B cell (primary cell): ENCODE measurements at places on chromosomes 16 and 17. TPM values are rescaled to one million over a fixed set of nuclear protein-coding genes. Genes with fewer than 3 reads are reported as not detected.
A peak's percentile ranks its signal among the peaks of the same experiment; 100 is the strongest.

Gene LITAFD
- total RNA-seq, result not detected in 2 replicates

- no peak for DNase-seq
- peaks cover 19% of the 10 kb centered on the region for H3K36me3 ChIP-seq
- no peak overlapping the region for H3K4me3 ChIP-seq
- H3K27me3 ChIP-seq, result no peaks in the 10 kb centered on the region
Measured at GRCh38 chr17:31902693-31903092, 1.2 kb upstream of the UTP6 start.

DNA sequence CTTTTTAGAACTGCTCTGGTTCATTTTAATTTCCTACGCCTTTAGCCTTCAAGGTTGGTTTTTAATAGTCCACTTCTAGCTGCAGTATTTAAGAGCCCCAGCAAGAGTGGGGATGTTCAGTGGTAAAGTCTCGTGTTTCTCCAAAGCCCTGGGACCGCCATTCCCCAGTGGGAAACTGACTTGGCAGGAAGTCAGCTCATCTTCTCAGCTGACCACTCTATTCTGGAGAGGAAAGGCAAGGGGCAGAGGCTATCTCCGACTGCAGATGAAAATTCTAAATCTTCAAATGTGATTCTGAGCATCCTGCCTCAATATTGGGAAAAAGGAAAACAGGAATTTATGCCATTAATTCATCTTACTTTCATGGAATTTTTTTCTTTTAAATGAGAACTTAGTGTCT, 35.5 kb downstream of the HS3ST3B1 start:
- H3K4me1 ChIP-seq, result peaks cover 6% of the 10 kb centered on the region
- no peak for DNase-seq
- H3K27me3 ChIP-seq, result no peaks in the 10 kb centered on the region
- no peaks in the 10 kb centered on the region for H3K36me3 ChIP-seq
- H3K27ac ChIP-seq, result no peak overlapping the region

Gene CCL18
- total RNA-seq, result not detected in 2 replicates

- peaks cover 5% of the 10 kb centered on the region for H3K4me1 ChIP-seq
- no peak overlapping the region for H3K4me3 ChIP-seq
- no peaks in the 10 kb centered on the region for H3K36me3 ChIP-seq
Measured at GRCh38 chr17:12027658-12028057, 7.0 kb downstream of the MAP2K4 start.

DNA sequence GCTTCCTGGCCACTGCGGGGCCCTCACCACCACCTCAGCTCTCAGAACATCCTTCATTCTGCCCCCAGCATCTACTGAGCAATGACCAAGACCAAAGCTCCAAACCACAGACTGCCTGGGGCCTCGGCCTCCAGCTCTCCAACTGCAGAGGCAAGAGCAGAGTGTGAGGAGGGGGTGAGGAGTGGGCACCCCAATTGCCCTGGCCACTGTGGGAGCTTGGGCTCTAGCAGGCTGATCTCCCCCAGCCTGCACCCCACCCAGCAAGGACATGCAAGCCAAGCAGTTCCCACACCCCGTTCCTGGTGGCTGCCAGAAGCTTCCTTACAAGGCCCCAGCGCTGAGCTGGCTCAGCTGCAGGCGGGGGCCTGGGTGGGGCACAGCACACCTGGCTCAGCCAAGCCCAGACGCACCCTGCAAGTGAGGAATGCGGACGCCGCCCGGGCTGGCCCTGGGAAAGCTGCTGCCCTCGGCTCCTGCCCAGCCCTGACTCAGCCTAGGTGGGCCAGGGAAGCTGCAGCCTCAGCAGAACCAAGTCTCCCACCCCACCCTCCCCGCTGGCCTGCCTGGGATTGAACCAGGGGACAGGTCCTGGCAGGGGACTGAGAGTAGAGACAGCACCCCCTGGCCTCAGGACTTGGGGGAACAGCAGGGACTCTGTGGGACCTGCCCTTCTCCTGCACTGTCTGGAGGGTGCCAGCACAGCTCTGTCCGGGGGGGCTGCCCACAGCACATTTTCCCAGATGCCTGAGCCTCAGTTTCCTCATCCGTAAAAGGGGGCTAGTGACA, 29.7 kb upstream of the KRT17 start:
- no peak for DNase-seq
- H3K4me1 ChIP-seq, result peaks cover 3% of the 10 kb centered on the region
- H3K27me3 ChIP-seq, result no peaks in the 10 kb centered on the region
- H3K36me3 ChIP-seq, result no peaks in the 10 kb centered on the region
- H3K27ac ChIP-seq, result no peak overlapping the region

DNA sequence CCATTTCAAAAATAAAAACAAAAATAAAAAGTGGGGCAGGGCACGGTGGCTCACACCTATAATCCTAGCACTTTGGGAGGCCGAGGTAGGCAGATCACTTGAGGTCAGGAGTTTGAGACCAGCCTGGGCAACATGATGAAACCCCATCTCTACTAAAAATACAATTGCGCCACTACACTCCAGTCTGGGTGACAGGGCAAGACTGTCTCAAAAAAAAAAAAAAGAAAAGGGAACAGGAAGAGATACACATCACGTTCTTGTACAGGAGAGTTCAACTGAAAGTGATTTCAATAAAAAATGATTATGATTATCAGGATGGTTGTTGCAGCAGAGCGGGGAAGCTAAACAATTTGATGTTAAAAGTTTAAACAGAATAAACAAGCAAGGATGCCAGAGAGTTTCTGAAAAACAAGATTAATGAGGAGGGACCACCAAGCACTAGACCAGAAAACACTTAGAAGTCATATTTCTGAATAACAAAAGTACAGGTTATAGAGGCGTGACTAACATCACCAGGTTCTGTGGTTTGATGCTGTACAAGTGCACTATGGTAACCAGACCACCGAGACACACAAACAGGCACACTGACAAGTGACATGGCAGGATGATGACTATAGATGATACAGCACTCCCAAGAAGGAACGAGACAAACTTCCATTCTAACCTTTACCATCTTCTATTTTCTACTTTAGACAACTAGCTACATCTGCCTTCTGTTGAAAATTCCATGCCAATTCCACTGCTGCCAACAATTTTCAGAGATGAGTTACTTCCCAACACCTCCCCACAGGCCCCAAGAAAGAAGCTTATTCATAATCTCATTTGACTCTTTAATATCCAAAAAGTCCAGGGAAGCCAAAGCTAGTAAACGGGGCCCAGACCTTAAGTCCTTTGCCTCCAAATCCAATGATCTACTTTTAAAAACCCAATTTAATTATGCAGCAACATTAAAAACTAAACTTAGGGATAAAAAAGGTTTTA, 11.8 kb downstream of the DNAJA2 start:
- no peak overlapping the region for H3K4me3 ChIP-seq
- no peaks in the 10 kb centered on the region for H3K27me3 ChIP-seq
- peak; percentile 60 for DNase-seq
- peak overlapping the region; percentile 69 for H3K27ac ChIP-seq
- peaks cover 24% of the 10 kb centered on the region for H3K36me3 ChIP-seq
- peaks cover 13% of the 10 kb centered on the region for H3K4me1 ChIP-seq

DNA sequence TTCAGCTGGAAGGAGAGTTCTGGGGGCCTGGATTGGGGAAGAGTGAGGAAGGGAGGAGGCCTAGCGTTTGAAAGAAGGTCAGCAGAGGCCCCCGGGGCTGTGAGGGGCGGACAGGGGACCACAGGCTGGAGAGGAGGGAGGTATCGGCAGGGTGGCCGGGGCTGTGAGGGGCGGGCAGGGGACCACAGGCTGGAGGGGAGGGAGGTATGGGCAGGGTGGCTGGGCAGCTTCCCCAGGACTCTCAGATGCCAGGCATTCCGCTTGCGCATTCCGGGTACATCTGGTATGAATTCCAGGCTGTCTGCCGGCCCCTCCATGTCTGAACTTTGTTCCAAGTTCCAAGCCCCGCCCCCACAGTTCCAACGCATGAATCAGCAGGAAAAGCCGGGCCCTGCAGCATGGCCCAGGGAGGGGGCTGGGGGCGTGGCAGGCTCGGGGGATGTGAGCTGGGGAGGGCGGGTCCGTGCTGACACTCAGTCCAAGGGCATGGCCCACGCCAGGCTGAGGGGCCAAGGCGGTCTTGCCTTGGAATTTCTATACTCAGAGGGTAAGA, 4.3 kb upstream of the TLCD2 start:
- peaks cover 45% of the 10 kb centered on the region for H3K27me3 ChIP-seq
- H3K4me3 ChIP-seq, result no peak overlapping the region
- H3K27ac ChIP-seq, result no peak overlapping the region
- peaks cover 37% of the 10 kb centered on the region for H3K4me1 ChIP-seq

GRCh38 chr16:12046651-12047050, 70.1 kb downstream of the SNX29 start:
- peak overlapping the region; percentile 76 for H3K27ac ChIP-seq
- H3K4me1 ChIP-seq, result peaks cover 22% of the 10 kb centered on the region
- H3K4me3 ChIP-seq, result no peak overlapping the region
- H3K27me3 ChIP-seq, result no peaks in the 10 kb centered on the region
- H3K36me3 ChIP-seq, result peaks cover under 1% of the 10 kb centered on the region
- DNase-seq, result no peak

GRCh38 chr17:74785981-74786360, 9.8 kb upstream of the NAT9 start:
- no peak for DNase-seq
- H3K27me3 ChIP-seq, result no peaks in the 10 kb centered on the region
- no peak overlapping the region for H3K4me3 ChIP-seq
- H3K27ac ChIP-seq, result no peak overlapping the region
- peaks cover 43% of the 10 kb centered on the region for H3K4me1 ChIP-seq

Gene SNAI3
- total RNA-seq, result 8.2 and 8.8 TPM in 2 replicates

Gene KCNH6
- total RNA-seq, result not detected in 2 replicates

GRCh38 chr16:31213342-31213741, 577 bp upstream of the TRIM72 start:
- H3K36me3 ChIP-seq, result no peaks in the 10 kb centered on the region
- H3K4me1 ChIP-seq, result peaks cover 41% of the 10 kb centered on the region
- H3K27ac ChIP-seq, result no peak overlapping the region

Gene ZNF48
- total RNA-seq, result 13.3 and 14.2 TPM in 2 replicates

Gene TMEM170A
- 37.9 and 45.6 TPM in 2 replicates for total RNA-seq
